HS-5 (cell line): ENCODE measurements at places on chromosomes 2 and 18.

DNA sequence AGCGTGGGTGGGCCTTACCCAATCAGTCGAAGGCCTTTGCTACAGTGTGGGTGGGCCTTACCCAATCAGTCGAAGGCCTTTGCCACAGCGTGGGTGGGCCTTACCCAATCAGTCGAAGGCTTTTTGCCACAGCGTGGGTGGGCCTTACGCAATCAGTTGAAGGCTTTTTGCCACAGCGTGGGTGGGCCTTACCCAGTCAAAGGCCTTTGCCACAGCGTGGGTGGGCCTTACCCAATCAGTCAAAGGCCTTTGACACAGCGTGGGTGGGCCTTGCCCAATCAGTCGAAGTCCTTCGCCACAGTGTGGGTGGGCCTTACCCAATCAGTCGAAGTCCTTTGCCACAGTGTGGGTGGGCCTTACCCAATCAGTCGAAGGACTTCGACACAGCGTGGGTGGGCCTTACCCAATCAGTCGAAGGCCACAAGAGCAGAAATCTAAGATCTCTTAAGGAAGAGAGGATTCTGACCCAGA, 16.3 kb upstream of the GAL3ST2 start:
- DNase-seq: no peak

DNA sequence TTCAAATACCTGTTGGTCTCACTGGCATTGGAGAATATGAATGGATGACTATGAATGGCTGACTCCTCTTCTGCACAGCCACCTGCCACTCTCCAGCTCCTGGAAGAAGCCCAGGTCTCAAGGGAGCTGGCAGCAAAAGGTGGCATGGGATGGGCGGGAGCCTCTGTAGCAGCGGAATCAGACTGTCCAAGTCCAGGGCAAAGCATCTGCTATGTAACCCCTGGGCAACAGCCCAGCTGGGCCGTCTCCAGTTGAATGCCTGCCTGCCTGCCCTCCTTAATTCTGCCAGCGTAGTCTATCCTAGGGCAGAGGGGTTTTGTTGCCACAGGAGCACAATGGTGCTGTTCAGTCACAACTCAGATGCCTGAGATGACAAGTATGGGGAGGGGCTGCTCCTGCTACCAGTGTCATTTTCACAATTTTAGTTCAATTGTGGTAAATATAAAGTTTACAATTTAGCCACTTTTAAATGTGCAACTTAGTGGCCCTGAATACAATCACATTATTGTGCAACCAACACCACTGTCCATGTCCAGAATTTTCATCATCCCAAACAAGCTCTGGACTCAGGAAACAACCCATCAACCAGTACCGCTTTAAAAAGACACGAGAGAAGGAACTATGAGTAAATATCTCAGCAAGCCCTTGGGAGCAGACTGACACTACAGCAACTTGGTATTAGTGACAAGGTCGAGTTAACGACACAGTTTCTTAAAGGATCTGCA, 115.2 kb downstream of the MYO5B start:
- DNase-seq: no peak

DNA sequence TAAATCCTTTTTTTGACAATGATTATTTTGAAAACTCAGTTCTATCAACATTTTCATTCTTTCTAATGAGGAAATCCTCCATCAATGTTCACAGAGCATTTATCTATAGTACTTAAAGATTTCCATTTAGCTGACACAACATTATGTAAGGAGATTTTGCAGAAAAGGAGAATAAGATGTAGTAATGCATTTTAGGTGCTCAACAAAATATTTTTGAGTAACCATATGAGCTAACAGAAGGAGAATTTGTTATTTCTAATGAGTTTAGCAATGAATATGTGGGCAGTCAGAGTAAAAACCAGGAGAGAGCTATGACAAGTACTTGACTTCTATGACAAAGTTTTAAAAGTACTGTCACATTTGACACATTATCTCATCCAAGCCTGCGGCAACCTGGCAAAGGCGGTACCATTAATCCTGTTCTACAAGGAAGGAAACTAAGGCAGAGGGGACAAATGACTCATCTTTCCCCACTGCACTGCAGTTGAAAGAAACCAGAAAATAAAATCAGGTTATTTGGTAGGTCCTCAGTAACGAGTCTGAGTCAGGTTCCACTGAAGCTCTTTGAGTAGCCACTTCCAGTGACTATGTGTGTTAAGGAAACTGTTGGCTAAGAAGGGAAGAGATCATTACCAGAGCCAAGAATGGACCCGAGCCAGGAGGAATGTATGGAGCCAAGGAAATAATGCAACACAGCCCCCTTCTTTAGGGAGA, 134.1 kb upstream of the ITGB6 start:
- DNase-seq: peak; percentile 22

GRCh38 chr2:215137741-215138340, 585 bp downstream of the ABCA12 start:
- DNase-seq: peak; percentile 37
